ENCODE measurements at places on chromosomes 1 and 21. TPM values are rescaled to one million over a fixed set of nuclear protein-coding genes. Genes with fewer than 3 reads are reported as not detected.

DNA sequence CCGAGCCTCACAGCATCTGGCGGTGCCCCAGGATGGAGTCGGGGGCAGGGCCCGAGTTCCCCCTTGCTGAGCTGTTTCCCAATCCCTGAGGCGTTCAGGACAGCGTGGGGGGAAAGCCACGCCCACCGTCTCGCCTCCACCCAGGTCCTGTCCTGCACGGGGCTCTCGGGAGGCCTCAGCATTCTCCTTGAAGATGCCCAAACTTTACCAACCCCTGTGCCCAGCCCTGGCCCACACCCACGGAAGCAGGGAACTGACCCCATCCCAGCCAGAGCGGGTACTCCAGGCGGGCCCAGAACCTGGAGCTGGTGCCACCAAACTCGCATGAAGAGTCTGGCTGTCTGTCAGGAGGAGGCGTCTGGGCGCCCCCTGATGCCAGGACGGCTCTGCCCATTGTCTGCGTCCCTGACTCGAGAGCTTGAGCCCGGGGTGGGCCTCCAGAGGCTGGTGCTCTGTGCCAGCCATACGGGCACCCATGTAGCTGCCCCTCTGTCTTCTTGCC, 35.3 kb upstream of the POFUT2 start:
- peak overlapping the region; percentile 87 for H3K27ac ChIP-seq
- peaks cover 91% of the 10 kb centered on the region for H3K4me1 ChIP-seq
- no peaks in the 10 kb centered on the region for H3K27me3 ChIP-seq

DNA sequence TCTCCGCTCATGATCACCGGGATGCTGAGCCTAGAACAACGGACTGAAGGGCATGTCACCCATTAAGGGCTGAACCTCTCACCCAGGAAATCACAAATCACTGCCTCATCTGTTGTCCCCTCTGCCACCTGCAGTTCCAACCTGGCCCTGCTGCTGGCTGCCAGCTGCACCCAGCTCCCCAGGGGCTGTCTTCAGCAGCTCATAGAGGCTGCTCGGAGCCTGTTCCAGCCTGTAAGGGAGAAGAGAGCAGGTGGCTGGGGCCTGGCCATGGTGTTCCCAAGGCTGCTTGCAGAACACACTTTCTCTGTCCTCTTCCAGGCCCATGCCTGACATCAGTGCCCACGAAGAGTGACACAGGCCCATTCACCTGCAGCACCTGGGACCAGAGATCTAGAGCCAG, 44.5 kb upstream of the DISP3 start:
- no peaks in the 10 kb centered on the region for H3K27me3 ChIP-seq
- H3K4me1 ChIP-seq = no peaks in the 10 kb centered on the region
- H3K4me3 ChIP-seq = no peak overlapping the region
- no peak for DNase-seq
- H3K36me3 ChIP-seq = no peaks in the 10 kb centered on the region
- no peak overlapping the region for H3K27ac ChIP-seq

GRCh38 chr1:175405766-175406165, 213.2 kb upstream of the KIAA0040 start:
- H3K27ac ChIP-seq = no peak overlapping the region
- no peaks in the 10 kb centered on the region for H3K36me3 ChIP-seq
- H3K27me3 ChIP-seq = no peaks in the 10 kb centered on the region
- H3K4me3 ChIP-seq = no peak overlapping the region
- no peak for DNase-seq

DNA sequence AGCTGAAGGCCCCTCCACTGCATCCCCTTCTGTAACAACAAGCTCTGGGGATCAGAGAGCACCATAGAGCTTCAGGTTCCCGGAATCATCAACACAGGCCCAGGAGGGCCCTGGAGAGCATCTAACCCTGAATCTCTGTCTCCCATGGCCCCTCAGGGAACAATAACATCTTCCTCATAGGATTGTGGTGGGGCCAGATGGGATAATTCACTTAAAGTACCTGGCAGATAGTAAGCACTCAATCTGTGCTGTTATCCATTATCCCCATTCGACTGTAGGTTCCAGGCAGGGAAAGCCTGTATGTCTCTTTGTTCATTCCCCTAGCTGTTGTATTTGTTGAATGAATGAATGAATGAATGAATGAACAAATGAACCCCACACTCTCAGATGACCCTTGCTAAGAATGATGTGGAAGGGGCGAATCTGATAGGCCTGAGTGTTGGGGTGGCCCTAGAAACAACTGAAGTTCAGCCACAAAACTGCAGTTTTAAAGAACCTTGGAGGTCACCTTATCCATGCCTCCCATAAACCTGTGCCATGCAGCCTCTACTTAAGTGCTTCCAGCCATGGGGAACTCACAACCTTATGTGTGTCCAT, 14.5 kb downstream of the LAPTM5 start:
- peaks cover 25% of the 10 kb centered on the region for H3K4me1 ChIP-seq
- H3K4me3 ChIP-seq = no peak overlapping the region
- no peaks in the 10 kb centered on the region for H3K36me3 ChIP-seq
- DNase-seq = no peak

DNA sequence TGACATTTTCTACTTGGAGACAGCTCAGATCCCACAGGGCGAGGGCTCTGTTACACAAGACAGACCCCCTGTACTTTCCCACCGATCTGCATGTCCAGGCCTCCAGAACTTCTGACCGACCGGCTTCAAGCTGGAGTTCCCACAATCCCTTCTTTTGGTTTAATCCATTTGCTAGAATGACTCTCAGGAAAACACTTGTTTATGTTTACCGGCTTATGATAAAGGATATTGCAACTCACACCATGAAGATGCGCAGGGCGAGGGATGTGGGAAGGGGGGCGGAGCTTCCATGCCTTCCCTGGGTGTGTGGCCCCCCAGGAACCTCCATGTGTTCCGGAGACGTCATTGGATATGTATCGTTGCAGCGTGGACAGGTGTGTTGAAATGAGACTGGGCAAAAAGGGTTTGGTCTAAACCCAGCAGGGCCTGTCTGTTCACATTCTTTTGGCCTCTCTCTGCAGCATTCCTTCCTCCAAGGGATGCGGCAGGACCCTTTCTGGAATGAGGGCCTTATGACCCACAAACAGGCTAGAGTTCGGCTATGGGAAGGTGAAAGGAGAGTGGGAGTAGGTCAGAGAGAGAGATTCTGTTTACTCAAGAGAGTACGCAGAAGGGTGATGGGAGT, 7.5 kb upstream of the IGSF5 start:
- H3K27ac ChIP-seq = no peak overlapping the region
- H3K4me1 ChIP-seq = peaks cover 3% of the 10 kb centered on the region
- no peaks in the 10 kb centered on the region for H3K36me3 ChIP-seq

Gene SLC9C2
- not detected for total RNA-seq

Gene HIVEP3
- total RNA-seq = 3.2 TPM

DNA sequence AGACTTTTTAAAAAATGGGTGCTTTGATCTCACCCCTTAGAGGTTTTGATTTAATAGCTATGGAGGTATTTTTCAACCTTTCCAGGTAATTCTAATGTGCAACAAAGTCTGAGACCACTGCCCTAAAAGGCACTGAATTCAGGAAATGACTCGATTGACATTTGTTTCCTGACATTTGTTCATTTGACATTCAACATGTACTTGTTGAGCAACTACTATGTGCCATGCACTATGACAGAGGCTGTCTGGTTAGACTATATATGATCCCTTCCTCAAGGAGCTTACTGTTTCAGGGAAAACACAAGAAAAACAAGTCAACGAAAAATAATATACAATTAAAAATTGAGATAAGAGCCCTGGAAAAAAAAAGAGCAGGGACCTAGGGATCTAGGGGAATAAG, 25.6 kb upstream of the AVPR1B start:
- H3K27ac ChIP-seq = no peak overlapping the region
- no peaks in the 10 kb centered on the region for H3K36me3 ChIP-seq
- H3K27me3 ChIP-seq = no peaks in the 10 kb centered on the region
- no peak for DNase-seq

- H3K27me3 ChIP-seq = no peaks in the 10 kb centered on the region
- no peak overlapping the region for H3K4me3 ChIP-seq
- no peaks in the 10 kb centered on the region for H3K36me3 ChIP-seq
- no peak for DNase-seq
- no peaks in the 10 kb centered on the region for H3K4me1 ChIP-seq
Measured at GRCh38 chr1:247407180-247407616, 8.8 kb upstream of the NLRP3 start.

Gene SPRR4
- total RNA-seq = 0.64 TPM

Gene TPR
- total RNA-seq = 48.6 TPM

Gene TMEM63A
- 27.1 TPM for total RNA-seq

DNA sequence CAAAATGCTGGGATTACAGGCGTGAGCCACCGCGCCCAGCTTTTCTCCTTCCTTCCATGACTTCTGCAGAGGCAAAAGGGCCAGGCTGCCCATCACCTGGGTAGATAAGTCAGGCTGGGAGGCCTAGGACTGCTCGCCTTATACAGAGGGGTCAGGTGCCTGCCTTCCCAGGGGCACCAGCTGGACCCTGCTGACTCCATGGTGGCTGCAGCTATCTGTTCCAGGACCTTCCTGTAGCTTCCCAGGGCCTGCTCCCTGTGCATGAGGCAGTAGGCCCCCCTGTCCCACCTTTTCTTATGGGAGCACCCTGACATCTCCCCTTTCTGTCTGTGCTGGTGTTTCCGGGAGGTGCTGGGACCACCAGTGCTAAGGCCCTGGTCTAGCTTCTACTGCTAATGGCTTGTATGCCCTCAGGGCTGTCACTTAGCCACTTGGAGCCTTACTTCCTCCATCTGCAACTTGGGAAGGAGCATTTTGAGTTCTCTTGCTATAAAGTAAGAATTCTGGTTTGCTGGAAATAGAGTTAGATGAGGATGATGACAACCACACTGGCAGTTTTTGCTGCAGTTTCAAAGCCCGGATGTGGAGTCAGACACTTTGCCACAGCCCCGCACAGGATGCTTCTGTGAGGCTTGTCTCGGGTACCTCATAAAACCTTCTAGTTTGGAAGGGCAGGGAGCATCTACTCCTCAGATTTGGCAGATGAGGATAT, 14.4 kb downstream of the SOX13 start:
- H3K4me1 ChIP-seq = peaks cover 39% of the 10 kb centered on the region
- H3K27me3 ChIP-seq = no peaks in the 10 kb centered on the region
- peak overlapping the region; percentile 90 for H3K27ac ChIP-seq

DNA sequence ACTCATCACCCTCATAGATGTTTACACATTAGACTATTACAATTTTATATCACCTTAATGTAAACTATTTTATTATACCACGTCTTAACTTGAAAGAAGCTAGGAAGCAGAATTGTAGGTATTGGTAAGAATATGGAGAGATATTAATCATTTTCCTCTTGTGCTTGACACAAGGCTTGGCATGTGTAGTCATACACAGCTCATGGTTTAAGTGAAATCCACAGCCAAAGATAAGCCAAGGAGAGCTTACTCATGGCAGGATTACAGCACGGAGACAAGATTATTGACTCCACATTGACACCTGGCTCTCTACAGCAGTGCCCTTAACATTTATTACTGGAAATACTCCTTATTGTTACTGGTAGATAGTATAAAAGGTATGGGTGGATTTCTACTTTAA, 68.4 kb upstream of the ADGRL4 start:
- H3K4me1 ChIP-seq = no peaks in the 10 kb centered on the region
- no peak for DNase-seq
- no peaks in the 10 kb centered on the region for H3K27me3 ChIP-seq
- H3K36me3 ChIP-seq = no peaks in the 10 kb centered on the region
- H3K4me3 ChIP-seq = no peak overlapping the region

Gene OPTC
- not detected for total RNA-seq

DNA sequence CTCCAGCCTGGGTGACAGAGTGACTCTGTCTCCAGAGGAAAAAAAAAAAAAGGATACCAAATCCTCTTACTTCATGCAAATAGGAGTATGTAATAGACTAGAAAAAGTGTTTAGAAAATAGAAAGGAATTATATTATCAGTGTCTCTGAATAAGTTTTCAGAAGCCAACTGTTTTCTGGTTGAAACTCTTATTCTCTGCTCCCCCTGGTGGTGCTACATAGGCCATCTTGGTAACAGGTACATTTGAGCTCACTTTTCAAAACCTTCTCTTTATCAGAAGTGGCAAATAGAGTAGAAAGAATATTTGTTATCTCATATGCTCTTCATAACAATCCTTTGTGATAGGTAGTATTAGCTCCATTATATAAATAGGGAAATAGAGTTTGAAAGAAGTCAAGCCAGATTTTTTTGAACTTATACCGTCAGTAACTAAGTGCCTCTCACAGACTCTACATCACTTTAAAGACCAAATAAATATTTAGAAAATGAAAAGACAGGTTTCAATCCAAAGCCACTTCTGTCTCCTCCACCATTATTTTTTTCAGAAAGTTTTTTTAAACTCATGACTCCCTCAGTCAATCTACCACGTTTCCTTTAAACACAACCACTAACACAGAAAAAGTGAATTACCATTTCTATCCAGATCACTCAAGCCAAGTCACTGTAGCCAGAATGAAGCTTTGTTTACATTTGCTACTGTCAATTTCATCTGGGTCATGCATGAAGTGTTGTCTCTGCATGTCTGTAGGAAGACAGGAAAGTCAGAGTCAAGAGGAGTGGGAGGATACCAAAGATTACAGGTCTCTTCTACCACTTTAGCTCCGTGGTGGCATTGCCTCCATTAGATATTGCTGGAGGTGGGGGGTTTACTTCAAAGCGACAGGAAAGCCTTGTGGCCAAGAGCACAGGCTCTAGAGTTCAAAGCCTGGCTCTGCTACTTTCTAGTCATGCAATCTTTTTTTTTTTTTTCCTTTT, 45.6 kb downstream of the IL23R start:
- no peak overlapping the region for H3K27ac ChIP-seq
- no peak for DNase-seq
- no peak overlapping the region for H3K4me3 ChIP-seq
- no peaks in the 10 kb centered on the region for H3K27me3 ChIP-seq

DNA sequence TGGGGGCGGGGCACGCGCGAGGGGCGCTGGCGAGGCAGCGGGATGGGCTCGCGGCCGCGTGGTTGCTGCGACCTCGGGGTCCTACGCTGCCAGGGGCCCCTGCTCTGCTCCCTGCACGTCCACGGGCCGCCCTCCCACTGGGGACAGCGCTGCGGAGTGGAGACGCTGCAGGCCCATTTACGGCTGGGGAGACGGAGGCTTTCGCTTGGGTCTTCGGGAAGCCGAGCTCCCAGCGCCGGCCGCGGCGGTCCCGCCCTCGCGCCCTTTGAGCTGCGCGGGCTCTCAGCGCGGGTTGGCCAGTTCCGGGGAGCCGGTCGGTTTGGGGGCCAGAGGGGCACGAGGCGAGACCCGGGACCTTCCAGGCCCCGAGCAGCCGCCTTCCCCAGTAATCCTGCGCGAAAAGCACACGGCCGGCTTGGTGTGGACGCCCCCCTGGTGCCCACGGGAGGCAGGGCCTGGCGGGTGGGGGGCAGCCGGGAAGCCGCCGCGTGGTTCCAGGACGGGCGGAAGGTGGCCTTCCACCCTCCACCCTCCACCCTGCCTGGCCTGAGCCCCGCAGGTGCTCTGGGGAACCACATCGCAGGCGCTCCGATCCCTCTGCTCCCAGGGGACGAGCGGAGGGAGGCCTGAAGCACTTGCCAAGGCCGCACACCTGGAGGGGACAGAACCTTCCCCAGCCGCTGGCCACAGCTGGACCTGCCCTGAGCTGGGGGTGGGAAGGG, 570 bp upstream of the PEX10 start:
- no peaks in the 10 kb centered on the region for H3K36me3 ChIP-seq
- peaks cover 34% of the 10 kb centered on the region for H3K4me1 ChIP-seq
- no peaks in the 10 kb centered on the region for H3K27me3 ChIP-seq
- H3K27ac ChIP-seq = peak overlapping the region; percentile 92
- no peak for DNase-seq
- peak overlapping the region; percentile 70 for H3K4me3 ChIP-seq

GRCh38 chr1:53575141-53575954, 116.1 kb downstream of the DMRTB1 start:
- no peaks in the 10 kb centered on the region for H3K27me3 ChIP-seq
- no peak overlapping the region for H3K27ac ChIP-seq
- DNase-seq = no peak
- H3K4me1 ChIP-seq = peaks cover 11% of the 10 kb centered on the region
- H3K4me3 ChIP-seq = no peak overlapping the region

GRCh38 chr1:14815175-14815877, 216.8 kb downstream of the KAZN start:
- H3K27me3 ChIP-seq = no peaks in the 10 kb centered on the region
- no peak for DNase-seq
- no peak overlapping the region for H3K4me3 ChIP-seq
- no peaks in the 10 kb centered on the region for H3K36me3 ChIP-seq
- H3K27ac ChIP-seq = no peak overlapping the region
